ENCODE measurements at places on chromosomes 1 and 21.

DNA sequence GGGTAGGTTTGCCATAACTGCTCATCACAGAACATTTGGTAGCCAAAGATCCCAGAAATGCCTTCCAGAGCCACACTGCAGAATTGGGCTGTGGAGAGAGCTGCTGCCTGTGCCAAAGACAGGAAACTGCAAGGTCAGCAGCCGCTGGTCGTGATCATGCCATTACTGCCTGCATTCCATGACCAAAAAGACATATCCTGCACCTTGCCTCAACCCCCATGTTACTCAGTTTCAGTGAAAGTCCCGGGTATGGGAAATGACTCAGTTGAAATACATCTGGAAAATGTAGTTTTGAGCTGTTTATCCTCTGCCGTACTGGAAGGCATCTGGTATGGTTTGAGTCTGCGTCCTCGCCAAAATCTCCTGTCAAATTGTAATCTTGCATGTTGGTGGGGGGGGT, 161.7 kb downstream of the FCRL5 start:
- no peak for DNase-seq

GRCh38 chr21:36584980-36585940, 105.3 kb upstream of the CLDN14 start:
- DNase-seq: peak; percentile 8

- no peak for DNase-seq
These were observed at the start of gene IFI16 for GRCh38 chr1:159009704-159010361. TSS of gene IFI16 (plus strand) at chr1:159009907. CDS start at chr1:159014681, 4,774 bp downstream.

DNA sequence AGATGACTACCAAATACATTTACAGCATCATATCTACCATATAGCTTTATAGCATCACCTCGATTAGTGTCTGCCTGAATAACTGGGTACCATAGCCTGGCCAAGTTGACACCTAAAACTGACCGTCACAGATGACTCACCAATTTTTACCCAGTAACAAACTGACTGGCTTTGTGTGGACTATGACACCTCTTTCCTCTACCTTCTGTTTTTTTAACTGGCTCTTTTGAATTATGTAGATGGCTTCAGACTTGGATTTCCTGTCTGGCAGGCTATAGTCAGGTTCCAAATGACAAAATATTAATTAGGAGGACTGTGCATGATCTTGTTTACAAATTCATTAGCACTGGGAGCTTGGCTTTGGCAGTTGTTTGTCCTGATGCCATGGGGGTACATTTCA, 360.3 kb downstream of the TGFB2 start:
- DNase-seq: no peak

GRCh38 chr1:40980453-40981121, 1.1 kb downstream of the CTPS1 start:
- DNase-seq: peak; percentile 12

DNA sequence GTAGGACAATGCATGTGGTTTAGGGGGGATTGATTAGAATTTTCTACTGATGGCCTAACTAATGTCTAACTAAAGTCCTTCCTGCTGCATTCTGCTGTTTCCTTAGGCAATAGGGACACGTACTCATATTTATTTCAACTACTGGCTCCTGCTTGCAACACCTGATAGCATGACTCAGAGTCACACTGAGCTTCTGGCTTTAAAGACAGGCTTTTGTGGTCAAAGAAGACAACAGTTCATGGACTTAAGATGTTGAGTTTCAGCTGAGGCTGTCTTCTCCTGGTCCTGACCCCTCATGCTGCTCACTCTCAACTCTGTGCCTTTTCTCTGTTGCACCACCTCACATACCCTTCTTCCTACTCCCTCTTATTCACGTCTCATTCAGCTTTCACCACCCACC, 29.1 kb upstream of the TRABD2B start:
- DNase-seq: no peak

GRCh38 chr21:38505654-38506523, 7.6 kb upstream of the ERG start:
- DNase-seq: no peak

- no peak for DNase-seq
These were observed 48.6 kb downstream of the ACOT7 start for GRCh38 chr1:6345009-6345408.

DNA sequence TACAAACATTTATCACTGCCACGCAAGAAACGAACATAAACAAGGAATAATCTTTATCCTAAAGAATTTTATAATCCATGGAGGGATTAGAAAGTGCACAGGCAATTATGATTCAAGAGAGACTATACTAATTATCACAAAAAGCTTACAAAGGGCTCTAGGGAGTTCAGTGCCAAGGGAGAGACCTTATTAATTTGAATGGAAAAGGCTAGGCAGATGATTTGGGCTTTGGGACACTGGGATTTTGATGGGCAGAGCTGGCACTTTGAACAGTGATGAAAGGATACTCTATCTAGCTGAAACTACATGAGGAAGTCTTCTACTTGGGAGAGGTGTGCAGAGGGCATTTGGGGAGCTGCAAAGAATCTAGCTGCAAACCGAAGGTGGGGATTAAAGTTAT, 48.9 kb upstream of the IVNS1ABP start:
- DNase-seq: no peak

DNA sequence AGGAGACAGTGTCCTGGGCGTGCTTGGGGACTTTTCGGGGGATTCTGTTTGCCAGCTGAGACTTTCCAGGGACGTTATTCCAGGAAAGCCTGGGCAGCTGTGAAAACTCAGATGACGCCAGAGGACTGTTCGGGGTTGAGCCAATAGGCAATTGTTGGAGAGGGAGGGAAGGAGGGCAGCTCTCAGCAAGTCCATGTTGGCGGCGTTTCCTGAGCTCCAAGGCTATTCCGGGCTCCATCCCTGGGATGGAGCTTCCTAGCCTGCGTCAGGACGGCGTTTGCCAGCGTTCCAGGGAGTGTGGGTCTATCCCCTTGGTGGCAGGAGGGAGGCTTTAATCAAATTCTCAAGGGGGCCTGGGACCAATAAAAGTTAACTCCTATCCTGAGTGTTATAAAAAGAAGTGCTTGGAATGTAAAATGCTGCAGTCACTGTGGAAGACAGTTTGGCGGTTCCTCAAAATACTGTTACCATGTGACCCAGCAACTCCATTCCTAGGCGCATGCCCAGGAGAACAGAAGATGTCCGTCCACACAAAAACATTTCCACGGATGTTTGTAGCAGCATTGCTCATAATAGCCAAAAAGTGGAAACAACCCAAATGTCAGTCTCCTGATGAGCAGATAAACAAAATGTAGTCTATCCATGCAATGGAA, 15.2 kb downstream of the SLC27A3 start:
- DNase-seq: no peak

DNA sequence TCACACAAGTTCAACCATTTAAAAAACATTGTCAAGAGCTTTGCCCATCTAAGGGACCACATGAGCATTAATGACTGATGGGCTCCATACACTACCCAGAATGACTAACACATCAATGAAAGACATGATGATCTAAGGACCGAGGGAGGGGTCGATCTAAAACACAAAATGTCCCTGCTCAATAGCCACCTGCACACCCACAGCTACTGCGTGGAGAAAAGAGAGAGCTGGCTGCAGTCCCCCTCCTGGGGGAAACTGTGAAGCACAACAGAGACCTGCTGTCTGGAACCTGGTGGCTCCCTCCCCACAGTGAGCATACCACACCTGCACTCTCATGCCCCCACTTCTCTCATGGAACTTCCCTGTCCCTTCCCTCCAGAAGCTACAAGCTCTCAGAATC, 130.1 kb upstream of the ERG start:
- DNase-seq: no peak

GRCh38 chr1:219419860-219420259, 193.0 kb downstream of the ZC3H11B start:
- no peak for DNase-seq

DNA sequence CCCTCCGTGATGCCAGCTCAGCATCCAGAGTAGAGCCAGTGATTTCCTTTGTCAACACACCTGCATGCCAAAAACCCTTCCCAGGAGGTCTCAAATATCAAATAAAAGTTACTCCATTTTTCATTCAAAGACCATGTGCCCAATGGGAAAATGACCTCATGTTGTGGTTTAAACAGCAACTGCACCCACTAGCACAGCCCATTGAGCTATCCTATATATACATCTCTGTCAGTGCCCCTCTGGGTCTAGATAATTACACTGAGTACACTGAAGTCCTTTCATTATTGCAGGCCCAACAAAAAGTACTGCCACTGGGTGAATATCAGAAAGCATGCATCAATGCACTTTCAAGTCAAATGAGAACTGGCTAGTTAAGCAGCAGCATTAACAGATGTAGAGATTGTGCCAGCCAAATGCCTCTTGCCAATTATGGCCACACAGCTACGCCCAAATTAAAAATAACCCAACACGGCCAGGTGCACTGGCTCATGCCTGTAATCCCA, 117.7 kb downstream of the SLC45A1 start:
- no peak for DNase-seq
